ENCODE measurements at places on chromosomes 3 and 15. TPM values are rescaled to one million over a fixed set of nuclear protein-coding genes. Genes with fewer than 3 reads are reported as not detected.

Gene EXD1
- 0.07 TPM for polyA plus RNA-seq

Gene CCNB2
- 61.4 TPM for polyA plus RNA-seq

Gene GOLGA8G
- polyA plus RNA-seq, result 0.08 TPM

Gene KLHL18
- polyA plus RNA-seq, result 14.9 TPM

Gene ULK3
- 32.5 TPM for polyA plus RNA-seq

Gene ISLR2
- polyA plus RNA-seq, result 0.93 TPM

All from left kidney (tissue), 8 donors.